ENCODE measurements at places on chromosomes 6 and 20.

- no peak for DNase-seq
Observed at GRCh38 chr20:62758226-62758912, 37.9 kb upstream of the MRGBP start.

GRCh38 chr6:27163834-27164233 lies 83.7 kb upstream of the PRSS16 start:
- DNase-seq = no peak

DNA sequence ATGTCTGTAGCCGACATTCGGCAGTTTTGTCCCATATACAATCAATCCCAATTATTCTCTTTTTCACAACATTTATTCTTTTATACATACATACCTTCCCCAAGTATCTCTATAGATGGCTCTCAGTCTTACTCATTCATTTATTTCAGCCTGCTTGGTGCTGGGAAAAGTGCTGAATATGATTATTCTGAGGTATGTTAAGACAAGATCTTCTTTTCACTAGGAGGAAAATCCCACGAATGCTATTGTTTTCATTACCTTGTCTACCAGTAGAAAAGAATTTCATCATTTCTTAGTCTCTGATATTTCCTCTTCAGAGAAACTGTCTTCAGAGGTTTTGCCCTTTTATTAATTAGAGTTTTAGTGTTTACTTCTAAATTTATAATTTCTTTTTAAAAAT lies 13.7 kb upstream of the BPIFA3 start:
- no peak for DNase-seq

GRCh38 chr20:18908109-18908508 lies 94.5 kb downstream of the SCP2D1 start:
- no peak for DNase-seq

DNA sequence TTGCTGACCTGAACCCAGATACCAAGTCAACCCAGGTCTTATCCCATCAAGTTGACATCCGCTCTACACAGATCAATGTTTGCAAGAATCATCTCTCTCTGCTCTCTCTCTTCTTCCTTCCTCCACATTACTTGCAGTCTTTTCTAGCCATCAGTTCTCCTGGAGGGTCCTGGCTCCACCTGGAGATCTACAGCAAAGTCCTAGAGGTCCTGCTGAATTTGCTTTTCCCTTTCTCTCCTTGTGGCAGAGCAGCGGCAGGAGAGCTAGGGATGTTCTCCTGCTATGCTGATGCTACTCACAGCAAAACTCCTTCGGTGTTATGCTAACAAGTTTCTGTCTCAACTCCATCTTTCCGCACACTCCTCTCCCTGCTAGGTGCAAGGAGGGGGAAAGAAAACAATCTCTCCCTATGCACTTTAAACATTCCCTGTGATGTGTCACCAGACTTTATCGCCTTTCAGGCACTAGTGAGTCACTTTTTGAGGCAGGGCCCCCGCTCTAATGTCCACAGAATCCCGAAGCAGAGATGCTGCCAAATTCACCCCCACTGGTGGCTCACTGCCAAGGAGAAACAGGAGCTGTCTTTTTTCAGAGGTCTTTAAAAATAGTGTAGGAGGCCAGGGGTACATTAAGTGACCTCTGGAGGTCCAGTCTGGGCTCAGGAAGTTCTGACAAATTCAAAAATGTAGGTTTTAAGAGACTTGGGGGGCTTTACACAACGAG lies 62.6 kb downstream of the FAM50B start:
- no peak for DNase-seq

DNA sequence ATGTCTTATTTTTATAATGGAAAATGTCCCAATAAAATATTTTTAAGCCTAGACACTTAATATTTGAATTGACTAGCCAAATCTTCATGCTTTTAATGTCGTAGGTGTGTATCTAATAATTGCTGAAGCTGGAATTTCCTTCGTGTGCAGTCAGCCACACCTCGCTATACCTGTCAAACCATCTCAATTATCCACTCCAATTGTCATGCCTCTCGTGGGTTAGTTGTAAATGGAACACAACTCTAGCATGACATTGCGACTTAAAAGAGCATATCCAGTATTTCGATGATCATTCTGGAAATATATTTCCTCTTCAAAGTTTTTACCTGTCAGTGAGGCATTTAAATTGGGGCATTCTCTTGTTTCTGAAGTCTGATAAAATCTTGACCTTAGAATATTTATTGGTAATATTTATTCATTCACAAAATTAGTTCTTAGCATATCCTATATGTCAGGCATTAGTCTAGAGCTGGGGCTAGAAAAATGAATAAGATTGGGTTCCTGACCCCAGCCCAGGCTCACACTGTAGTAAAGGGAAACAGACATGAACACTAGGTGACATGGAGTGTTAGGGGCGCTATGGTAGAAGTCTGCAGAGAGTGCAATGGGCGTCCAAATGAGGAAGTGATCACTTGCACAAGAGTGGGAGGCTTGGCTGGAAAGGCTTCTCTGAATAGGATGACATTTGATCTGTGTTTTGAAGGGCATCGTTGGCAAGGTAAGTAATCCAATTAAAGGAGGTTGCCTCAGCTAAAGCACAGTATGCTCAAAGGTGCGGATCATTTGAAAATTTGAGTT lies 11.0 kb upstream of the CFAP206 start:
- no peak for DNase-seq

Measured in CD8-positive, alpha-beta T cell (primary cell).